ENCODE measurements at places on chromosomes 5 and 9.
A peak's percentile ranks its signal among the peaks of the same experiment; 100 is the strongest.

- DNase-seq: no peak
Measured at GRCh38 chr5:124343451-124343867, 403.0 kb downstream of the ZNF608 start.

- no peak for DNase-seq
Measured at GRCh38 chr5:10518347-10518746, 45.5 kb upstream of the ANKRD33B start.

- DNase-seq: no peak
Measured at GRCh38 chr5:1777281-1778137, 22.1 kb downstream of the MRPL36 start.

DNA sequence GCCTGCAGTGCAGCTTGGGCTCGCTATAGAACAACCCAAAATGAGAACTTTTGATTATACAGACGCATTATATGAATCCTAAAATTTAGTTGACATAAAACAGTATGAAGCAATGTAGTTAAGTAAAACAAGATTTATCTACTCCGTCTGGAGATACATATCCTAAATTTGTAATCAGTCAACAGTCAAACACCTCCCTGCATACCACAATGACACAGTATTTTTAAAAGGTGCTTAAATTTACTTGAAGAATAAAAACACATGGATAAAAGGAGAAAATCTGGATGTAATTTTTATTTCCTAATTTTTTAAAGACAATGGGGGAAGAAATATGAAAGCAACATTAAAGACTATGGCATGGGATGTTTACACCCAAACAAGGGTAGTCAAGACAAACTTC, 70.8 kb downstream of the PTBP3 start:
- no peak for DNase-seq

DNA sequence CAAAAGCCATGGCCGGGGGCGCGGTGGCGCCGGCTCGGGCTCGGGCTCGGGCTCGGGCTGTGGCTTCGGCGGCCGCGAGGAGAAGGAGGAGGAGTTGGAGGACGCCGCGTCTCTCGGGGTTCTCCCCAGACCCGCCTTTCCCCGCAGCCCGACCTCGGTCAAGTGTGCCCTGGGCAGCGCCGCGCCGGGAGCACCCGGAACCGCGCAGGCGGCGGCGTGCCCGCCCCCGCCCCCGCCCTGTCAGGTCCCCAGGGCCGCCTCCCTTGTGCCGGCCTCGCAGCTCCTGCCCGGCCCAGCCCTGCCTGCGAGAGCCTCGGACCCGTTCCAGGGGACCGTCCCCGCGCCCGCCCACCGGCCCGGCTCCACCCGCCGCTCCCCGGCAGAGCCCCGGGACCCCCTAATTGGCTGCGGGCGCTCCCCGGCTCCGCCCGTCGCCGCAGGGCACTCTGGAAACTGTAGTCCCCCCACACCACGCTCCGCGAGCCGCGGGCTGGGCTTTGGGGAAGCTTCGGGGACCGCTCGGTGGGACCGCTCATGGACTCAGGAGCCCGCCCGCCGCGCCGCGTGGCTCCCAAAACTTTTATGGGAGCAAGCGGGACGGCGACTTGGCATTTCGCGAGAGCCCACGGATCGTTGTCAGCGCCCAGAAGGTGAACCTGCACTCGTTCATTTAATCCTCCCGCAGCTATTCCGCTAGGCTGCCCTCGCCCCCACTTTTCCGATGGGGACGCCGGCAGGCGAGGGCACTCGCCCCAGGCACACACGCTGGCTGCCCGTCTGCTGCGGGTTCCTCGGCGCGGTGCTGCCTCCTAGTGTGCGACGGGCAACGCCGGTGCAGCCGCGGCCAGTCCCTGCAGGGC, at the start of gene STK10:
TSS of gene STK10 (minus strand) at position 192 of the 860 bp plus-strand sequence. CDS start at position 10, 182 bp downstream.
- DNase-seq: peak; percentile 63

- DNase-seq: no peak
Measured at GRCh38 chr5:181187500-181188213, 17.3 kb downstream of the TRIM7 start.

DNA sequence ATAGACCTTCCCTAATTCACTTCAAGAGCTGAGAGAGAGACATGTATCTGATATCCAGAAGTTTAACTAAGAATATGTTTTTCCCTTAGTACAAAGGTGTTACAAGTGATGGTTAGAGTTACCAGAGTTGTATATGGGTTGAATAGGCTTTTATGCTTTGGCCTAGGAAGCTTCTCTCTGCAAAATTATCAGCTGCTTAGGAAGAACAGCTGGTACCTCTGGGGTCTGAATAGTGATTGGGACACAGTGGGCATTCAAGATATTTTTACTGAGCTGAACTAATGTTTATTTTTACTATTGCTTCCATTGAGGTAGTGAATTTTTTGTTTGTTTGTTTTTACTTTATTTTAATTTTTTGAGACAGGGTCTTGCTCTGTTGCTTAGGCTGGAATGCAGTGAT, 67.6 kb upstream of the BASP1 start:
- no peak for DNase-seq

GRCh38 chr5:40356248-40356647, 323.5 kb upstream of the PTGER4 start:
- no peak for DNase-seq

DNA sequence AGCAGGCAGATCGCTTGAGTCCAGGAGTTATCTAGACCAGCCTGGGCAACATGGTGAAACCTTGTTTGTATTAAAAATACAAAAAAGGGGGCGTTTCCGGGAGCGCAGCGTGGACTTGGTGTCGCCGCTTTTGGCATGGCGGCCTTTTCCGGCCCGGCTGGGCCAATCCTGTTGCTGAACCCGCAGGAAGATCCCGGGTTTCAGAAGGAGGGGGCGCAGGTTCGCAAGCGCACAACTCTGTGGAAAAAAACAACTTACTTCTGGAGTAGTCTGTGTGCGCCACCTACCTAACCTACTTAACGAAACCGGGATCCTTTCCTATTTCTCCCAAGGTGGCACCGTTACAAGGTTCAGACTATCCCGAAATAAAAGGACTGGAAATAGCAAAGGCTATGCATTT, 198.6 kb downstream of the MSX2 start:
- no peak for DNase-seq

DNA sequence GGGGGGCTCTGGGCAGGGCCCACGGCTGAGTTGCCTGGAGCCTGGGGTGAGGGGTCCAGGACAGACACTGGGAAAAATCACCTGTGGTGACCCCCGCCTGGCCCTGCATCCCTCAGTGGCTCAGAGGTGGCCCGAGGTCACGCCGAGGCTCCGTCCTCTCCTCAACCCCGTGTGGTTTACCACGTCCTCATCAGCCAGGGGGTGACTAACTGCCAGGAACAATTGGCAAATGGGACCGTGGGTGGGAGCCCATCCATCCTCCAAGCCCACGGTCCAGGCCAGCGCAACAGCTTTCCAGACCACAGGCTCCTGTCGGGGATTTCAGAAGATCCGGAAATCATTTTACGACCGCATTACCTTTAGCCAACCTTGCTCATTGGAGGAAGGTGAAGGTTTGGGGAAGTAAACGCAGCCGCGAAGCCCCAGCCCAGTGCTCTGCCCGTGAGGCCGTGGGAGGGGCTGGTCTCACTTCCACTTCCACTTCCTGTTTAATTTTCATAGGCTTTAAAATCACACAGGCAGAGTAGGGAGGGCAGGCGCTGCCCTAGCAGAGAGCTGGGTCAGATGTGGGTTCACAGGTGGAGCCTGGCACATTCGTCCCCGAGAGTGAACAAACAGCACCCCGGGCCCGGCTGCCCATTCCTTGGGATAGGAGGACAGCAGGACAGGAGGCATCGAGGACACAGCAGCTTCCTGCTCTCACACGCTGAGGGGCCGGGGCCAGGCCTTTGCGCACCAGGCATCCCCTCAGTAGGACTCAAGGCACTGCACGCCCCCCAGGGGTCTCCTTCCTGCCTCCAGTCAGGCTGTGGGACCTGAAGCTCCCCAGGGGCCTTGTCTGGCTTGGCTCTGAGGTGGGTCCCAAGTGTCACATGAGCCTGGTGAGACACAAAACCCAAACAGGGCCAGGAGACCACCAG, 19.8 kb upstream of the SLC9A3 start:
- DNase-seq: no peak

DNA sequence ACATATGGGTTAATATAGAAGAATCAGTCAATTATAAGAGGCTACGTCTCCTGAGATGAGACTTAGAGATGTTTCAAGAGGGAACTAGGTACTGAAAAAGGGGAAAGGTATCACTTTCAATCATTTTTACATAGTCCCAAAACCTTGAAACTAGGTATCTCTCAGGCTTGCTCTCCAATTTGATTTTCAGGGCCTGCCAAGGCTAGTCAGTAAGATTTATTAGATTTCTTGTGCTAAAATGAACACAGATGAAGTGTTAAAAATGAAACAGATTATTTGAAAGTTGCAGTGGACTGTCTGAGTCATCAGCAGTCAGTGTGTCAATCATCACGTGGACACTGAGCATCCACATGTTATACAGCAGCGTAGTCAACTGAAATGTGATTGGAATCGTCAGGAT, 591.1 kb downstream of the DTWD2 start:
- no peak for DNase-seq

DNA sequence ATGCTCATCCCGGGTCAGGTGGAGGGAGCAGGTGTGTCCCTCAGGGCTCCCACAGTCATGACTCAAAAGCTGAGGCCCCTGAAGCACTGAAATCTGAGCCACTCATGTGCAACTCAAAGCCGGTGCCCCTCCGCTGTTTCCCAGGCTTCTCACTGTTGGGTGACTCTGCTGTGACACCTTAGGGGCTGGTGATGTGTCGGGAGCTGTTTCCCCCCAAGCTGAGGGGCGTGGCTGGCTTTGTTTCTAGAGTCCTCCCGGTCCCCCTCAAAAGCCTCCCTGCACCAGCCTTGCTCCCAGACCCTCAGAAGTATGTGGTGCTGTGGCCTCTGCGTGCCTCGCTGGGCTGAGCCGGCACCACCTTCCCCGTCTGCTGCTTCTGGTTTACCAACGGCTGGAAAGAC, 39.7 kb downstream of the PLPP7 start:
- DNase-seq: no peak

GRCh38 chr5:167921796-167922195, 369.6 kb upstream of the WWC1 start:
- no peak for DNase-seq

DNA sequence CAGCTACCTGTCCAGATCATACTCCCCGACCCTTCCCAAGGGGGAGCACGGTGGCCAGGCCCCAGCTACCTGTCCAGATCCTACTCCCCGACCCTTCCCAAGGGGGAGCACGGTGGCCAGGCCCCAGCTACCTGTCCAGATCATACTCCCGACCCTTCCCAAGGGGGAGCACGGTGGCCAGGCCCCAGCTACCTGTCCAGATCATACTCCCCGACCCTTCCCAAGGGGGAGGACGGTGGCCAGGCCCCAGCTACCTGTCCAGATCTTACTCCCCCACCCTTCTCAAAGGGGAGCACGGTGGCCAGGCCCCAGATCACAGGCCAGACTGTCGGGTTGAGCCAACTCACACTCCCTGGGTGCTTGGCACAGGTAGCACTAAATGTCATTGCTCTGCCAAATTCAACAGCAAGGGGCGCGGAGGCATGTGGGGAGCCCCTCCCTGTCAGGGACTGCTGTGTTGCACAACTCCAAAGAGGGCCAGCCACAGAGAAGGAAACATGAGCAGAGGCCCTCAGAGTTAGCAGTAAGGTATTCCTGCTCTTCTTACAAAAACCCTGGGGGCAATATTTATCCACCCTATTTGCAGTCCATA, 136.9 kb downstream of the OLFM1 start:
- DNase-seq: no peak

DNA sequence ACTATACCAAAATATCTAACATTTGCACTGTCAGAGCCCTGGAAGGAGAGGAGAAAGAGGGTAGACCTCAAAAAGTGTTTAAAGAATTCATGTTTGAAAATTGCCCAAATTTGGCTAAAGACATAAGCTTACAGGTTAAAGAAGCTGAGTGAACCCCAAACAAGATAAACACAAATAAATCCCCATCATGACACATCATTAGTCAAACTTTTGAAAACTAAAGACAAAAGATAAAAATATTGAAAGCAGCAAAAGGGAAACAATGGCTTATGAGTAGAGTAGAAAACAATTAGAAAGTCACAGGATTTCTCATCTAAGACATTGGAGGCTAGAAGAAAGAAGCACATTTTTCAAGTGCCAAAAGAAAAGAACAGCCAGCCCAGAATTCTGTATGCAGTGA, 6.1 kb upstream of the UBLCP1 start:
- DNase-seq: no peak

- no peak for DNase-seq
Measured at GRCh38 chr9:68685770-68686169, 19.3 kb upstream of the PIP5K1B start.

- DNase-seq: no peak
Measured at GRCh38 chr9:124386201-124386600, 29.0 kb downstream of the PSMB7 start.

DNA sequence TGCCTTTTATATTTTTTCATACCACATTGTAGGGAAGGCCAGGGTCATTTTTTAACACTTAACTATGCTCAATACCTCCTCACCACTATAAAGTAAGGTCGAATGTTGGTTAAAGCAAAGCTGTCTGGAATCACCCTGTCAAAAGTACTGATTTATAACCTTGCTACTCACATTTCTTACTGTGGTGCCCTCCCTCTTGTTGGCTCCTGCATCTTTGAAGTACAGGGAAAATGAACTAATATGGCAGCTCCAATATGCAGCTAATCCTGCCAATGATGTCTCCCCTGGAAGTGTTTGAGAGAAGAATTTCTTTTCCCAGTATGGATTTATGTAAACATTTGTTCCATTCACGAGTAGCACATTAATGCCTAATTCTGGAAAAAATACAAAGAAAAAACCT, 108.4 kb upstream of the RPS23 start:
- DNase-seq: no peak

DNA sequence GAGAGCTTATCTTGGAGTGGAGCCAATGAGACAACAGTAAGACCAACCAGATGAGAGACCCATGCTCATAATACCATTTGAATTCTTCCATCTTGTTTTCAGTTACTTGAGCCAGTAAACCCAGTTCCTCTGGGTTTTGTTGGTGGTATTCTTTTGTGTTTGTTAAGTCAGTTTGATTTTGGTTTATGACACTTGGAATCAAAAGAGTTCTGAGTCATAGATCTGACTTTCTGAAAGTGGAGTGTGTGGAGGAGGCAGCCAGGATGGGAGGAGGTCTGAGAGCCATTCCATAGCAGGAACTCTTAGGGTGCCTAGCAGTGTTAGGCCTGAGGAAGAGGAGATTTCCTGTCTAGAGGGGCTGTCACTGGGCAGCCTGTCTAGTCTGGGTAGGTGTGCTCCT, 24.6 kb upstream of the PANK3 start:
- DNase-seq: no peak

Data from iPS DF 6.9 (cell line).